ENCODE measurements at places on chromosomes 2 and 18.

DNA sequence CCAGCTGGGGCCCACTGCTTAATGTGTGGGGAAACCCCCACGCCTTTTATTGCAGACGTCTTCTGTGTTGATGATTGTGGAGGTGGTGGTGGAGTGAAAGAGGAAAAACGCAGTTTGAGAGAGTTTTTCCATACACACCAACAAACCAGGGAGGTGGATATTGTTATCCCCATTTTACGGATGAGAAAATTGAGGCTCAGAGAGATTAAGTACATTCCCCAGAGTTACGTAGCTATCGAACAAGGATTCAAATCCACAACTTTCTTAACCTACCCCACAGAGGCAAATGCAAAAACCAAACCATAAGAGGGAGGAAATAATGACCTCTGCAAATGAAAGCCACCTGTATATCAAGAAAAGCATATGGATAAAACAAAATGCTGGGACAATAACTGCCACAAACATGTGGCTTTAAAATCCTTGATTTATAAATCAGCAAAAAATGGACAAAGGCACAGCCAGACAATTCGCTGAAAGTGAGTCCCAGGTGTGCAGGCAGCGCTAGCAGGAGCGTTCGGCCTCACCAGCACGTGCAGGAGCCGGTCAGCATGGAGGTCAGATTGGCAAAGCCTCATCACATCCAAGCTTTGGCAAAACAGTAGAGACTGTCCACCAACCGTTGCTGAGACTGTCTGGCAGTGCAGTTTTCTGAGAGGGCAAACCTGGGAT, 12.6 kb upstream of the RAB17 start:
- no peak for DNase-seq

GRCh38 chr18:58512648-58513588, 116.0 kb downstream of the ALPK2 start:
- no peak for DNase-seq

DNA sequence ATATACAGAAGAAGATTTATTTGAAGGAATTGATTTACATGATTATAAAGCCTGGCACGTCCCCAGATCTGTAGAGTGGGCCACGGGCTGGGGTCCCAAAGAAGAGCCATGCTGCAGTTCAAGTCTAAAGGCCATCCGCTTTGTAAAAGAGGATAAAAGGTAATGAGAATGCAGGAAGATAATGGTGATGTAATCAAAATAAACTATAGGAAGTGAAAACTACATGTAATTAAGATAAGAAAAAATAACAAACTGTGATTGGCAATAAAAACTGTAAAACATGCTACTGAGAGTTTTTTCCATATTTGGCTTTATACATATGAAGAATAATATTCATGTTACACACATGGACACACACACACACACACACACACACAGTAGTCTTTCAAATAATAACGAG, 59.0 kb upstream of the TMEFF2 start:
- no peak for DNase-seq

DNA sequence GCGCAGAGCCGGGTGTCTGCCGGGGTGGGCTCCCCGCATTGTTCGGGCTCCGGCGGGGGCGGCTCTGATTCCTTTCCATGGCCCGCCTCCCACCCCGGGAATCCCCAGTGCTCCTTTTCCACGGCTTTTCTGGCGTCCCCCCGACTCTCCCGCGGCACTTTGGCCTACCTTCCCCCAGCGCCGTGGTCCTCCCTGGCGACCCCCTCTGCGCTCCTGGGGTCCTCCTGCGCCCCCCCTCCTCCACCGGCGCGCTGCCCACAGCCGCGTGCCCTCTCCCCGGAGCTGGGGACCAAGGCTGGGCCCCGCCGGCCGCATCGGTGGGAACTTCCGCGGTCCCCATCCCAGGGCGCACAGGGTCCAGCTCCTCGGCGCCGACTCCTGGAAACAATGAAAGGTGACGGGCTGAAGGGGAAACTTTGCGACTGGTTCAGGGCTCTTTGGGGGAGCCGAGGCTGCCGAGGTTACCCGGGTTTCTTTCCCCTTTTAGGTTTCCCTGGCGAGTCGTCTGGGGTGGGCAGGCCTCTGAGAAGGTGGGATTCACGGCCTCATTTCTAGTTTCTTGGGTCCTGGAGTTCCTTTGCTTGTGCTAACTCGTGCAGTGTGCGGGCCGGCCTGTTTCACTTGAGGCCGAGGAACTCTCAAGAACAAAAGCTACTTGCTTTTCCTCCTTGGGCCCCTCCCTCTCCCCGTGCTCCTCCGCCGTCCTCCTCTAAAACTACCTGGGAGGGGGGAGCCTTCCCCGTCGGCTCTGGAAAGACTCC, 2.2 kb downstream of the TGIF1 start:
- DNase-seq: peak; percentile 58

Measured in CD8-positive, alpha-beta memory T cell (primary cell).